ENCODE measurements at places on chromosomes 16 and 17.

GRCh38 chr16:56781528-56781961 lies 51.6 kb downstream of the NUP93 start:
- no peak for DNase-seq

GRCh38 chr16:49483651-49484450 lies 110.2 kb downstream of the C16orf78 start:
- DNase-seq: no peak

- no peak for DNase-seq
Measured at GRCh38 chr17:80347536-80347935, 67.4 kb upstream of the ENDOV start.

- DNase-seq: no peak
Measured at GRCh38 chr17:39527220-39527813, 66.0 kb downstream of the CDK12 start.

DNA sequence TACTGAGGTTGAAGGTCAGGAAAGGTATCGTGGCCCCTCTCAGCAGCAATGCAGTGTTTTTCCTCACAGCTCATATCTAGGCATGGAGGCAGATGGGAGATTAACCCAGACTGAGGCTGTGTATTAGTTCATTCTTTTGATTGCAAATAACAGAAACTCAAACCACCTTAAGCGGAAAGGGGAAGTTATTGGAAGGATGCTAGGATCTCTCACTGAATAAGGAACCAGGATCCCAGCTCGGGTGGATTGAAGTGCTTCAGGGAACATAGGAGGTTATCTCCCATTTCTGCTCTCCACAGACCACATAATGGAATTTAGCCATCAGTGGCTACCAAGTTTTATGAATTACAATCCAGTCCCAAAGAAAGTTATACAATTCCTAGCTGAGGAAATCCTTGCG lies 8.2 kb downstream of the ZNF689 start:
- no peak for DNase-seq

GRCh38 chr17:41519501-41520224 lies 973 bp upstream of the KRT15 start:
- DNase-seq: no peak

DNA sequence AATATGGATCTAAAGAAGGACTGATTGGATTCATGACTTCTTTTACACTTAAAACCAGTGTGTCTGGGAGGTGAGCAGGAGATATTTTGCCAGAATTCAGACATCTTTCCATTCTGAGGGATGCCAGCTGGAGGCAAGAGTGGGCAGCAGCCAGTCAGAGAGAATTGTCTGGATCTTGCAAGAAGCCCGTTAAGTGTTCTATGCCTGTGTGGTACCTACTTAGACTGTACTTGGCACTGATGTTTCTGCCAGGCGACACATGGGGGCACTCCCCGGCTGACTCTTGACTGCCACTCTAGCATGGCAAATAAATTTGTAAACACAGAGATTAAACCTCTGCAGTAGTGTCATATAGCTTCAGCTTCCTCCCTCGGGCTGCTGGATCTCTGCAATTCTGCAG lies 247.7 kb downstream of the UTP18 start:
- DNase-seq: no peak

DNA sequence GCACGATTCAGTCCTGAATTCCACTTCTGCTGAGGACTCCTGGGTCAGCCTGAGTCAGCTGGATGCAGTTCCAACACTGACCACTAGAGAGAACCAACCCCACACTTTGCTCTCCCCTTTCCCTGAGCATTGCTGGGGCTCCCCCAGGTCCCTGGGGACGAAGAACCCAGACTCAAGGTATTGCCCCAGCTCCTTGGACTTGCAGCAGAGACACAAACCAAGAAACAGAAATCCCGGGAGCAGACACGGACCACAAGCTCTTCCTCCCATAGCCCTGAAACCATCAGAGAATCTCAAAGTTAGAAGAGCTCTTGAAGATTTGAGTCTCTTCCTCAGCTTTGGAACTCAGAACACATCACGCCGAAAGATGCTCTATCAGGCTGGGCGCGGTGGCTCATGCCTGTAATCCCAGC lies 678 bp upstream of the GH1 start:
- no peak for DNase-seq

GRCh38 chr16:55574811-55575210 lies 8.3 kb downstream of the CAPNS2 start:
- DNase-seq: no peak

DNA sequence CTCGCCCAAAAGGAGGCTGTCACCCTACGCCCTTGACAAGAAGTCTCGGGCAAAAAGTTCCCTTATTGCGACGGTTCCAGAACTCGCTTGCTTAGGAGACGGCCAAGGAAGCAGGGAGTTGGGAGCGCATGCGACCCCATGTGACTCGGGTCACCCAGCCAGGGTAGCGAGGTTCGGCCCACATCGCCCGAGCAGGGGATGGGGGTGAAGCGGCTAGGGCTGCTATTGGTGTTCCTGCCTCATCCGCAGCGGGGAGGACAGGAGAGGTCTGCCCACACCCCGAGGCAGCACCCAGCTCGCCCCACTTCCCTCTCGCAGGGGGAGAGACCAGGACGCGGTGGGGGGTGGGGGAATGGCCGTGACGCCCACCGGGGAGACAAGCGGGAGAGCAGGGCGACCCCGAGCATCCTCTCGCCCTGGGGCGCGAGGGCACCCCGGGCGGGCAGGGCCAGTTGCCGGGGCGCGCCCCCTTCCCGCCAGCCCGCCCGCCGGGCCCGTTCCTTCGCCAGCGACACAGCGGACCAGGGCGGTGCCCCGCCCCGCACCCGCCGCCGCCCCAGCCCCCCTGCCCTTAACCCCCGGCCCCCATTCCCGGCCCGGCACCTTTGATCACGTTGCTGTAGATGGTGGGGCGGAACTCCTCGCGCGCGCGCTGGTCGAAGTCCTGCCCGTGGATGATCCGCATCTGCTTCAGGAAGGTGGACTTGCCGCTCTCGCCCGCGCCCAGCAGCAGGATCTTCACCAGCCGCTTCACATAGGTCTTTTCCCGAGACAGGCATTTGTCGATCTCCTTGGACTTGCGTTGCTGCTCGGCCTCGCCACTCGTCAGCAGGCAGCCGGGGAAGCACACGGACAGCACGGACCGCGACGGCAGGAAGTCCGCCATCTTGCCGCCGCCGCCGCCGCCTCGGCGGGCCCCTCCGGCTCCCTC lies 567 bp downstream of the GNA13 start:
- no peak for DNase-seq

DNA sequence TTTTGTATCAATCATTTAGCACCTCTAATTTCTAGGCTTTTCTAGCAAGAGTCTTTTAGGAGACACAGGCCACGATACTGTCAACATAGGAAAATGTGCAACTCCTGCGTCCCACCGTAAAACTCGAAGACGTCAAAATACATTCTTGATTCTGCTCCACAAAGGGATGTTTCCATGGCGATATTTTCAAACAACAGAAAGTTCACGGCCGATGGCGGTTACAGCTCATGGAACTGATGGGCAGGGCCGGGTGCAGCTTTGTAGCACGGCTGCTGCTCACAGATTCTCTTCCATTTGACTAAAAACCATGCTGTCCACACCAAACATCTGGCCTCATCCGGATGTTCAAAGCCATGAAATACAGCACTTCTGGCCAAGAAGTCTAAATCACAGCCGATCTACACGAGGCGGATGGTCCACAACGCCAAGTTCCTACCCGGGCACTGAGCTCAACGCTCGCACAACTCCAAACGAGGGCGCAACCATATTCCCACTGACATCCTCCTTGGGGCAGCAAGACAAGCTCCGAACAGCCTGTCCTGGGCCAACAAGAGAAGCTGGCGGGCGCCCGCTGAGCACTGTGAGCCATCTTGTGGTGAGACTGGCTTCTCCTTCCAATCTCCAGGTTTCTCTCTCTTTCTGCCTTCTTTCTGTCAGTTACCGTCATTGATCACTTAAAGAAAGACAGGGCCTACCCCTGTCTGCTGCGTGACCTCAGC lies 79.8 kb downstream of the ZNF778 start:
- no peak for DNase-seq

GRCh38 chr16:47519037-47519436 lies 57.9 kb downstream of the PHKB start:
- DNase-seq: no peak

GRCh38 chr17:77697480-77698400 lies 260.8 kb upstream of the TNRC6C start:
- no peak for DNase-seq

DNA sequence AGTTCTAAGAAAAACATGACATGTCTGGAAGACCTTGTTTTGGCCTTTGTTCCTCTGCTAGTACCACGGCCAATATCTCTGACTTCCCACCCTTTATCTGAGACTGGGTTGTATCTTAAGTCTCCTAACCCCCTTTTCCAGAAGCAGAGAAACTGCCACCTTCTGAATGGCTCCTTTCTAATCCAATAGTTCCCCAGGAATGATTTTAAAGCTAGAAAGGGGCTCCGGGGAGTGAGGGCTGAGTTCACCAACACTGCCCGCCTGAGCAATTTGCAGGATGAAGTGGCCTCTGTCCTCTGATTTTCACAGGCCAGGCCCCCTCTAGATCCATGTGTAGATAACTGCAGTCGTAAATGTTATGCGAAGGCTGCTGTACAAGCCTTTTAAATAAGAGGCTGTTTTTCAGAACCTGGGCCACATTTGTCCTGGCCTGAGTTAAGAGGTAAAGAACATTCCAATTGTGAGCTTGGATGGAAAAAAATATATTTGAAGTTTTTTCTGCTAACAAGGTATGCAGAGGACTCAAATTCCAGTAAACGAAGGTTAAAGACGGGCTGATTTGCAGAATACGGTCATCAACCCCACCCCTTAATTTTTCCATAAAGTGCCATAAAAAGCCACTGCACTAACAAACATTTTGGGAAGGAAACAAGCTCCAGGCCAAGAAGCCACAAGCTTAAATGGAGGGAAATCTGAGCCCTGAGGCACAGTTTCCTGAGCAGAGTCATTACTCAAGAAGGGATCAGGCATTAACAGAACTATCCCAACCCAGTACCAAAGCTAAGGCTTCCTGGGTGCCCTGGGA lies 117.0 kb upstream of the MAF start:
- DNase-seq: no peak

DNA sequence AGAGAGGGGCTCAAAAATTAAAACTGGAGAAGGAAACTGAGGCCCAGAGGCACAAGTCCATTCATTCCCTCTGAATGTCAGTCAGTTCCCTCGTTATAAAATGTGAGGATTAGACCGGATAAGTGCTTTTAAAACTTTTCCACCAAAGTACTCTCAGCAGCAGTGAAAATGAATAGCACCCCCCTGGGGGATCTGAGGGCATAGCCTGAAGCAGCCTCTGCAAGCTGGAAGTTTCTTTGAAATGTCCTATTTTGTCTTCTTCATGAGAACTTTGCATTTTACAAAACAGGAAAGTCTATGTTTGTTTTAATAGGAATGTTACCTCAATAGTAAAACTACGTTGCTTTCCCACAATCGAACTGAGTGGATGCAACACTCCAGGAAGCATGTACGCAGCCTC lies 273.0 kb downstream of the CEP112 start:
- no peak for DNase-seq

DNA sequence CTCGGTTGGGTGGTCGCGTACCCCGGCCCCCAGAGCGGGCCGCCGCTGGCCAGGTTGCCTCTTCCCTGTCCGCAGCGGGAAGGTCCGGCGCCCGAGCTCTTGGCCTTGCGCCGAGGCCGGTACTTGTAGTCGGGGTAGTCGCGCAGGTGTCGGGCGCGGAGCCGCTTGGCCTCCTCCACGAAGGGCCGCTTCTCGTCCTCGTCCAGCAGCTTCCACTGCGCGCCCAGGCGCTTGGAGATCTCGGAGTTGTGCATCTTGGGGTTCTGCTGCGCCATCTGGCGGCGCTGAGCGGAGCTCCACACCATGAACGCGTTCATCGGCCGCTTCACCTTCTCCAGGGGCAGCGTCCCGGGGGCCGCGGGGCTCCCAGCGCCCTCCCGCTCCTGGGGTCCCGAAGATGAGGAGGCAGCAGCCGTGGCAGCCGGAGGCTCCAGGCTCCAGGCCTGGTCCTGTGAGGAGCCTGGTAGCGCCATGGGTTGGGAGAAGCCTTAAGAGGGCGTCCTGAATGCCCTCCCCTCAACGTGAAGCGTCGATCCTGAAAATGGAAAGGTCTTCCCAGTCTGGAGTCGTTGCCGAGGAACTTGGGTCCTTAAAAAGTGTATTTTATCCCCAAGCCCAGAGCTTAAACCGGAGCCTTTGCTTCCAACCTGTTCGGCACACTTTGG lies 558 bp downstream of the SOX15 start:
- DNase-seq: peak; percentile 67

- no peak for DNase-seq
Measured at GRCh38 chr17:73188011-73188410, 4.8 kb upstream of the COG1 start.

DNA sequence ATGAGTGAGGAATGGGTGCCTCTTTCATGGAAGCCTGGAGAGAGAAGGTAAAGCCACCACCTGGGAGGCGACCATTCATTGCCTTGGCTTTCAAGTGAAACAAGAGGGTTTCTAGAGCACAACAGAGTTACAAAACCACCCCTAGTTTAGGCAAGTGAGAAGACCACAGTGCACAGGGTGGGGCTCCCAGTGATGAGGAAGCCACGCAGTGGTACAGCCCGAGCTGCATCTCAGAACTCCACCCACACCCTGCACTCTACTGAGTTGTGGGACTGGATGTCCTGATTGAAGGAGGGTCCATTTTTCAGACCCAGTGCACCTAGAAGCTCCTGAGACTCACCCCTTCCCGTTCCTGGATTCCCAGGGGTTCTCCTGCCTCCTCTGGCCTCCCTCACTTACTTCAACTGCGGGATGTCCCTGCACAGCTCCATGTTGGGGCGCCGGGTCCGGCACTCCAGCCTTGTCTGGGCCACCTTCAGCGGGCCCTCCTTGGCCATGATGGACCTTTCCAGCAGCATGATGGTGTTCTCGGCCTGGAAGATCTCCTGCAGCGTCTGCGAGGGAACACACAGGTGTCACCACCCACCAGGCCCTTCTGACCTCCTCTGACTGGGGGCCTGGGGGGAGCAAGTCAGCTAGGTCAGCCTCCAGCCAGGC lies 55.1 kb upstream of the EMP2 start:
- no peak for DNase-seq

GRCh38 chr16:57446531-57447185 lies 527 bp downstream of the CIAPIN1 start:
- no peak for DNase-seq

DNA sequence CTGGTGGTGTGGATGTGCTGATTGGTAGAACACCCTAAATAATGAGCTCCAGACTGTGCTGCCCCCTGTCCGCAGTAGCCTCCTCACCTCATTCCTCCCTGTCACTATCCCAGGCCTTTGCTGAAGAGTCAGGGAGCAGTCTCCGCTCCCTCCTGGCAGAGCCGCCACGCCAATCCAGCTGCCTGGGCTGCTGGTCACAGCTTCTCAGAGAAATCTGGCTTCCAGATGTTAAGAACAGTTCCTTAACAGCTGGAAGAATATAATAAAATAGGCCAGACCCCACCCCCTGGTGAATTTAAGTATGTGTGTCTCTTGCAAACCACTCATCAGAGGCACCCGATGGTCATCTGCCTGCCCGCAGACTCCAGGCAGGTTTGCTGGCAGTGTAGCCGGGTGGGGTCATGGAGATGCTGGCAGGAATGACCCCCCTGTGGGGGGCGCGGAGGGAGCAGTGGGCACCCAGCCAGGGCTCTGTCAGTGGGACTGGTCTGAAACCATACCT lies 161.0 kb downstream of the CCDC182 start:
- DNase-seq: no peak

- no peak for DNase-seq
Measured at GRCh38 chr17:77558846-77559626, 399.5 kb upstream of the TNRC6C start.

GRCh38 chr16:78163772-78164670 lies 64.6 kb downstream of the WWOX start:
- DNase-seq: no peak

- no peak for DNase-seq
Measured at GRCh38 chr17:28997806-28998205, 8.0 kb downstream of the SEZ6 start.

GRCh38 chr16:4610011-4611005 lies 4.4 kb downstream of the UBALD1 start:
- no peak for DNase-seq

- DNase-seq: no peak
Measured at GRCh38 chr16:57689762-57690558, 4.6 kb upstream of the DRC7 start.

Measured in cerebellar nuclear complex (tissue), 1 donor.